ENCODE measurements at places on chromosomes 13 and 19.

DNA sequence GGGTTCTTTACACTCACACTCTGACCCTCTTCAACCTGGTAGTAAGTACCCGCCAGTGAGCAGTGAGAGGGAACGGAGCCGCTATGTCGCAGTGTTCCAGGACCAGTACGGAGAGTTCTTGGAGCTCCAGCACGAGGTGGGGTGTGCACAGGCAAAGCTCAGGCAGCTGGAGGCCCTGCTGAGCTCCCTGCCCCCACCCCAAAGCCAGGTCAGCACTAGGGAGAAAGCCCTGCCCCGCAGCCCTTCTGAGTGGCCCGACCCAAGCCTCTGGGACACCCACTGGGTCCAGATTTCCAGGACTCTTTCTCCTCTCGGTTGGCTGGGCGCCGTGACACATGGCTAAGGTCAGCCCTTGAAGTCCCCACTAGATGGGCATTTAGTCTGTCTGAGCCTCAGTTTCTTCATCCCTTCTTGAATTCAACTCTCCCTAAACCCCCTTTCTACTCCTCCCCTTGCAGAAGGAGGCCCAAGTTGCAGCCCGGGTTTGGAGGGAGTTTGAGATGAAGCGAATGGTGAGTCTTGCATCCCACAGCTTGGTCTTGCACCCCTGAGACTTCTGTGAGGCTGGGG is 1.9 kb downstream of the OCEL1 start:
- no peak for DNase-seq

- DNase-seq, result no peak
Measured at GRCh38 chr13:97491452-97491851, 57.5 kb downstream of the RAP2A start.

- no peak for DNase-seq
Measured at GRCh38 chr13:51240178-51240577, 18.0 kb downstream of the FAM124A start.

- no peak for DNase-seq
Measured at GRCh38 chr19:39046037-39046821, 13.9 kb upstream of the FBXO27 start.

GRCh38 chr13:55652657-55653056 is 1488.1 kb upstream of the PRR20A start:
- no peak for DNase-seq

DNA sequence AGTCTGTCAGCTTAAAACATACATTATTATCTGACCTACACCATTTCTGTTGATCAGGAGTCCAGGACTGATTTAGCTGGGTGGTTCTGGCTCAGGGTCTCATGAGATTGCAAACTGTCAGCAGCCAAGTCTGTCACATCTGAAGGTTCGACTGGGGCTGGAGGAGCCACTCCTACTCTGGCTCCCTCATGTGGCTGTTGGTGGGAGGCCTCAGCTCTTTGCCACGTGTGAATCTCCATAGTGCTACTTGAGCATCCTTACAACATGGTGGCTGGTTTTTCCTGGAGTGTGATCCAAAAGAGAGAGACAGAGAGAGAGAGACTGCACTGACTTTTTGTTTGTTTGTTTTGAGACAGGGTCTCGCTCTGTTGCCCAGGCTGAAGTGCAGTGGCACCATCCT is 63.6 kb upstream of the NFIC start:
- no peak for DNase-seq

- no peak for DNase-seq
Measured at GRCh38 chr19:40411125-40411842, 1.9 kb downstream of the PRX start.

- no peak for DNase-seq
Measured at GRCh38 chr19:19657397-19657783, 6.1 kb downstream of the ATP13A1 start.

GRCh38 chr13:33194820-33195692 is 90.5 kb downstream of the STARD13 start:
- DNase-seq, result no peak

DNA sequence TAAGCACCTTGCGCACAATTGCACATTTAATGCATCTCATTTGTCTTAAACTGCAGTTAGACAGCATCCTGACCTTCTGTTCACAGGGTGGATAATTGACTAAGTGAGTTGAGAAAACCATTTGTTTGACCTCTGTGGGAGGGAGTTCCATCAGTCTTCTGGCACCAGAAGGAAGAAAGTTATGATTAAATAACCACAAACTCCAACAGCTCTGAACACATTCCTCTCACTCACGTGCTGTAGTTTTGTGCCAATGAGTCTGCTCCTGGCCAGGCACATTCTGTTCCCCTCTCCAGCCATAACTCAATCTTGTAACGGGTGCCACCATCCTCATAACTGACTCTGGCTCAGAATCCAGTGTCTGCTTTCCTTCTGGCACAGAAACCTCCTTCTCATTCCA is 817.2 kb downstream of the SLITRK1 start:
- DNase-seq, result no peak

- DNase-seq, result no peak
Measured at GRCh38 chr13:112792511-112792910, 102.7 kb downstream of the ATP11A start.

GRCh38 chr13:107203146-107203847 is 635.4 kb upstream of the ARGLU1 start:
- DNase-seq, result no peak

DNA sequence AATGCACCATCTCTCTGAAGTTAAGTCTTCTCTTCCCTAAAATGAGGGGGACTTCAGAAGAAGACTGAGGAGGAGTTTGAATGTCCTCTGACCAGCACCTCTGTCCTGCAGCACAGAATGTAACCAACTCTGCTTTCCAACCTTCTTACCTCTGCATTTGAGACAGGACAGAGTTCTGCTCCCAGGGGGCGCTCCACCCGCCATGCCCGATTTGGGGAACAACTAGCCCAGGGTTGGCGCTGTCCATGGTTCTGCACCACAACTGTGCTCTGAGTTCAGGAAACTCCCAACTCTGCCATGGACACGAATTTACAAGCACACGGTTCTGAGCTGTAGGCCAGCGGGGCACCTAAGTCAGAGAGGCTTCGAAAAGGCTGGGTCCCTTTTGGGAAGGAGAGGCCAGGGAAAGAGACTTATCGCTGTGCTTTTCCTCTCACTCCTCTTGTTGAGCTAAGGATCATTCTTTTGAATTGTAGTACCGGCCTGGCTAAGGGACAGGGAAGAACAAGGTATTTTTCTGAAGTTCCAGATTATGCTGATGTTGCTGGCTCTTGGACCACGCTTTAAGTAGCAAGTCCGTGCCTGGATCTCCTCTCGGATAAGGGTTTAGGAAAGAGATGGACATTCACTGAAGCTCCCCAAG is 22.2 kb downstream of the SIGLEC5 start:
- DNase-seq, result no peak

- no peak for DNase-seq
Measured at GRCh38 chr13:94667190-94667589, 45.2 kb downstream of the SOX21 start.

- DNase-seq, result no peak
Measured at GRCh38 chr13:94776956-94777355, 64.6 kb upstream of the SOX21 start.

DNA sequence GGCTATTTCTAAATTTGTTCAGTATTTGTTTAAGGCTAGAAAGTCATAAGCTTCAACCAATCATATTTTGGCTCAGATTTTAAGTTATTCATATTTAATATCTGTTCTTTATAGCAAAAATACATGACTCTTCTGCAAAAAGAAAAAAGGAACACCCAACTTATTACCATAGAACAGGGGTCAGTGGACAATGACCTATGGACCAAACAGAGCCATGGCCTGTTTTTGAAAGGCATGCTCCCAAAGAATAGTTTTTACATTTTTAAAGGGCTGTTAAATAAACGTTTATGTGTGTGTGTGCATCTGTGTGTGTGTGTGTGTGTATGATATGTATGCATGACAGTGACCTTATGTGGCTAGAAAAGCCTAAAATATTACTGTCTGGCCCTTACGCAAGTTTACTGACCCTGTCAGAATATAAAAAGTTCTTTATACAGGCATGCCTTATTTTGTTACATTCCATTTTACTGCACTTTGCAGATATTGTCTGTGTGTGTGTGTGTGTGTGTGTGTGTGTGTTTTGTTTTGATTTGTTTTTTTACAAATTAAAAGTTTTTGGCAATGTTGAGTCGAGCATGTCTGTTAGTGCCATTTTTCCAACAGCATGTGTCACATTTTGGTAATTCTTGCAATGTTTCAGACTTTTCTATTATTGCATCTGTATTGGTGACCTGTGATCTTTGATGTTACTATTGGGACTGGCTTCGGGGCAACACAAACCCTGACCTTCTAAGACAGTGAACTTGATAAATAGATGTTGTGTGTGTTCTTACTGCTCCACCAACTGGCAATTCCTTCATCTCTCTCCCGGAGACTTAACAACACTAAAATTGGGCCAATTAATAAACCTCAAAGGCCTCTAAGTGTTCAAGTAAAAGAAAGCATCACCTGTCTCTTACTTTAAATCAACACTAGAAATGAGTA is 22.0 kb downstream of the KLF12 start:
- DNase-seq, result no peak

- no peak for DNase-seq
Measured at GRCh38 chr13:30119476-30119875, 187.9 kb downstream of the KATNAL1 start.

GRCh38 chr13:21050288-21051197 is 10.8 kb downstream of the LATS2 start:
- DNase-seq, result no peak

DNA sequence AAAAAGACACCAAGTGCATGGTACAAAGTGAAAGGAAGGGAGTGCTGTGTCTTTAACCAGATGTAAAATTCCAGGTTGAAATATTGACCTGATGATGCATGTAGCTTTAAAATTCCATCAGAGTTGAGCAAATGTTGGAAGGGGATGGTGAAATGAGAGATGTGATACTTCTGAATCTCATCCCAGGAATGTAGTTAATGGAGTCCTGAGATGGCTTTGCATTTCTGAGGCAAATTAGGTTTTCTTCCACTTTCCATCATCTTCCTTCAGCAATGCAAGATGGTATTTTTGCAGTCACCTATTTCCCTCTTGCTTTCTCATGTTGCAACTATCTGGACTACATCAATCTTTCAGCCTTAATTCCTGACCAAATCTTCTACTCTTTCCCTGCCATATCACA is 194.1 kb upstream of the MIR17HG start:
- no peak for DNase-seq

- no peak for DNase-seq
Measured at GRCh38 chr19:30056580-30056979, 114.5 kb downstream of the URI1 start.

- DNase-seq, result no peak
Measured at GRCh38 chr13:46345866-46346265, 41.2 kb downstream of the RUBCNL start.

DNA sequence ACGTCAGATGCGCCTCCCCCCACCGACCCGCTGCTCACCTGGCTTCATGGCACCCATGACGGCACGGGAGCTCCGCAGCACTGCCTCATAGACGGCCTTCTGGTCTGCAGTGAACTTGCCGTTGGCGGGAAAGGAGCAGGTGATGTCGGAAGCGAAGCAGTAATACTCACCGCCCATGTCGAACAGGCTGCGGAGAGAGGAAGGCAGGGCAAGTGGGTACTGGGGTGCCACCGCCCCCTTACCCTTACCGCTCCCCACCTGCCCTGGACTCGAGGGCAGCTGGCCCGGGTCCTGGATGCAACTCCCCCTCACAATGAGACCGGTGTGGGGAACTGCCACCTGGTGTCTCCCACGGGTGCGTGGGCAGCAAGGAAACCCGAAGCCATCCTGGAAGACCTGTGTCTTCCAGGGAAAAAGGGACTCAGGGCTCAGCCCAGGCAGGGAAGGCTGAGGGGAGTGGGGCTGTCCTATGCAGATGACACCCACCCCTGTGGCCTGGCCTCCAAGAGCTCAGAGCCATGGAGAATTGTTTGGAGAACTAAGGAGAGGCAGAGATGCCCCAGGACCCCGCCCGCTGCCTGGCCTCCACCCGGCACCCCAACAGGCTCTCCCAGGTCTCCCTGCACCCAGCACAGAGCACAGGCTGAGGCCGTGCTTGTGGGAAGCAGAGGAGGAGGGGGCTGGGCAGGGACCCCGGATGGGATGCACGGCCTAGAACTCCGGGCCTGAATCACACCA is 28.3 kb downstream of the CEBPG start:
- DNase-seq, result no peak

DNA sequence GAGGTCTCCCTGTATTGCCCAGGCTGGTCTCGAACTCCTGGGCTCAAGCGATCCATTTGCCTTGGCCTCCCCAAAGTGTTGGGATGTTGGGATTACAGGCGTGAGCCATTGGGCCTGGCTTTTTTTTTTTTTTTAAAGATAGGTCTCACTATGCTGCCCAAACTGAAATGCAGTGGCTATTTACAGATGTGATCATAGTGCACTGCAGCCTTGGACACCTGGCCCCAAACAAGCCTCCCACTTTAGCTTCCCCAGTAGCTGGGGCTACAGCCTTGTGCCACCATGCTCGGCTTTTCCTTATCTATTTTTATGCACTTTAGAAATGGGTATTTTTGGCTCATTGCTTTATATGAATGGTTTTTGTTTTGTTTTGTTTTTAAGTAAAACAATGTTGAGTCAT is 37.4 kb downstream of the LSM14A start:
- DNase-seq, result no peak

GRCh38 chr19:54421169-54421516 is 5.9 kb downstream of the TTYH1 start:
- DNase-seq, result no peak

- no peak for DNase-seq
Measured at GRCh38 chr13:111272117-111272516, 48.3 kb upstream of the TEX29 start.

DNA sequence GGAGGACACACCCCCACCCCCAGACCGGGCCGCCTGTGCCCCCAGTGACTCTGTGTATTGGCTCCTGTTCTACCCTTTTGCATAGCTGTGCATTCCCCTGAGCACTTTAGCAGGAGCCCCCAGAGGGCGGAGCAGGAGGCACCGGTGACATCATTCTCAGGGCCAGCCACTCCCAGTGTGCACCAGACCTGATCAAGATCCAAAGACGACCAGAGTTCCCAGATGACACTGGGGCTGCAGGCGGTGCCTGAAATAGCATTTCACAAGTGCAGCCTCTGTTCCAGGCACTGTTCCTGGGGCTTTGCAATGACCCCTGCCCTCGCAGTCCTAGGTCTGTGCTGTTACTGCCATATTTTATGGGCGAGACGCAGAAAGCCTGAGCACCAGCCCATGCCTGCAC is 14.5 kb upstream of the PTPRS start:
- DNase-seq, result no peak

- no peak for DNase-seq
Measured at GRCh38 chr13:43776006-43776405, 10.8 kb downstream of the ENOX1 start.

DNA sequence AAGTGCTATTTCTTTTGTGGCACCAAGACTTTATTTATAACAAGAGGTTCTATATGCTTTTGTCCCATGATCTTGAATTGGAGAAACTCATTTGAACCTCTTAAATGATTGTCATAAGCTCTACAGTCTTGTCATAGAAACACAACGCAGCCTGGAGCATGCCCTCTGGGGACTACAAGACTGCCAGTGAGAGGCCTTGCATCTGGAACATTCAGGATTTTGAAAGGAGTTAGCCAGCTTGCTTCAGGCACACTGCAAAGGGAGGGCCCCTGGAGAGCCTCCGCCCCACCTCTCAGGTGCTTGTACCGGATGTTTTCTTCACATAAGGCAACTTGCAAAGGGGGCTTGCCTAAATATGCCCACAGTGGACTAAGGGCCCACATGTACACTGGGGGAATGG is 130.5 kb downstream of the LIG4 start:
- DNase-seq, result no peak

GRCh38 chr19:34319230-34319585 is 45.8 kb upstream of the GPI start:
- DNase-seq, result no peak

- no peak for DNase-seq
Measured at GRCh38 chr19:11269408-11269807, 7.1 kb upstream of the DOCK6 start.

Measured in activated CD8-positive, alpha-beta memory T cell treated with anti-CD3 and anti-CD28 coated beads for 1 hour (primary cell).